Mesenteric fat pad (tissue), 1 donor: ENCODE measurements at places on chromosomes 1 and 21. TPM values are rescaled to one million over a fixed set of nuclear protein-coding genes. Genes with fewer than 3 reads are reported as not detected.

GRCh38 chr1:82893712-82894470 lies 1093.2 kb downstream of the ADGRL2 start:
- no peak for DNase-seq

DNA sequence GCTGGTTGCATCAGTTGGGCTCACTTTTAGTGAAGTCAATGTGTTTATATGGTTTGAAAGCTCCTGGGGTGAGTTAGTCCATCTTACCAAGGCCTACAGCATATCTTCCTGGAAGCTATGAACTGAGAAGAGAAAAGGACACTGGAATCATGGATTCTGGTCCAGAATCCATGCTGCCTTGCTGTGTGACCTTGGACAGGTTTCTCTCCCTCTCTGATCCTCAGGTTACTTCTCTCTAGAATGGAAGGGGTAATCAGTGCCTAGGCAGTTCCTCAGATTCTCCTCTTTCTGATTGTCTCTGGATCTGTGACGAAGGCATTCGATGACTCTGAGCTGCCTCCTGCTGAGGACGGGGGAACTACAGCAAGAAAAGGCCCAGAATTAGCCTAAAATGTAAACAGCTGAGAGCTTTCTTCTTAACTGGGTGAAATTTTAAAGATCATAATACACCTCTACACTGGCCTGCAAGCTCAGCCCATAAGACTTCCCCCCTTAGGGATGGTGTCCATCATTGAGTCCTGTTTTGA lies 425.0 kb upstream of the VAMP3 start:
- DNase-seq = no peak

- DNase-seq = no peak
Observed at GRCh38 chr1:22697980-22698379, 12.7 kb upstream of the EPHB2 start.

Gene OR10Z1
- not detected for total RNA-seq

- DNase-seq = no peak
Observed at GRCh38 chr1:201015551-201016091, 7.9 kb downstream of the KIF21B start.

DNA sequence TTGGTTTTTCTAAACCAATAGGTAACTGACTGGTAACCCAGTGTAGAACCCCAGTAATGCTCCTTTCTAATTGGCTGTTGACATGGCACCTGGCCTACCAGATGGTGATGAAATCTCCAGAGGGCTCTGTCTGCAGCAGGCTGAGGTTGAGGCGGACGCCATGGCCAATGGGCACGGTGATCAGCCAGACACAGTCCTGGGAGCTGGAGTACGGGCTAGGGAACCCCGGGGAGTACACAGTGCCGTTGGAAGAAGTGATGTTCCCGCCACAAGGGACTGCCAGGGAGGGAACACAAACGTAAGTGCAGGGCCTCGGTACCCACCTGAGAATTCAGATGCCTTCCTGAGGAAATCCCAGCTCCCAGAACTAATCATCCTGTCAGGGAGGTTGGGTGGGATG lies 129.8 kb downstream of the ZSCAN20 start:
- no peak for DNase-seq

DNA sequence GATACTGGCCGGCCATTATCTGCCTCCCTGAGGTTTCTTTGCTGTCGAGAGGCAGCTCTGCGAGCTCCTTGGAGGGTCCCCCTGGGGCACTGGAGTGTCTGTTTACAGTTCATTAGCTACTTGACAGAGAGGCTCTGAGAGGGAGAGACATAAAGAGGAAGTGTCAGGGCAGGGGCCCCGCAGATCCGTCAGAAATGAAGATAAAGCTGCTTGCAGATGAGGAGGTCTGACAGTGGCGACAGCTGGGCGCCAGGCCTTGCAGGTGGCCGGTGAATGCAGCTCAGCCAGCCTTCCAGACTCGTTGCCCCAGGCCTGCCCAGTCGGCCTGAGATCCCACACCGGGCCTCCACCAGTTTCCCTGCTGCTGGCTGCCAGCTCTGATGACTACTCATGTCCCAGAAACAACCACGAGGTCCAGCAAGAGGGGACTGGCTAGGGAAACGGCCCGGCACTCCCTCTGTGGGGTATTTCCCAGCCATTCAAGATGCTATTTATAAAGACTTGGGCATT lies 84.7 kb downstream of the DISP3 start:
- no peak for DNase-seq

GRCh38 chr1:116179419-116179818 lies 68.2 kb downstream of the MAB21L3 start:
- DNase-seq = no peak

DNA sequence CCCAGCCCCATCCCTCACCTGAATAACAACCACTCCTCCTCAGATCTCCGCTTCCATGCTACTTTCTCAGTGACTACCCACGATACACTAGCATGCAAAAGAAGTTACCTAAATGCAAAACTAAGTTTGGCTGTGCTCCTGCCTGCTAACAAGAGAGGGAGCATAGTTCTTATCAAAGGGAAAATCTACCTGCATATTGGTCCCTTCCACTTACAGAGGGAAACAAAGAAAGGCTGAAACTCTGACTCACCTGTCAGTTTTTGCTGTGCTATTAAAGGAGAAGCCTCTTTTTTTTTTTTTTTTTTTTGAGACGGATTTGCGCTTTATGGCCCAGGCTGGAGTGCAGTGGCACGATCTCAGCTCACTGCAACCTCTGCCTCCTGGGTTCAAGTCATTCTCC lies 43.8 kb upstream of the RAVER2 start:
- DNase-seq = no peak

DNA sequence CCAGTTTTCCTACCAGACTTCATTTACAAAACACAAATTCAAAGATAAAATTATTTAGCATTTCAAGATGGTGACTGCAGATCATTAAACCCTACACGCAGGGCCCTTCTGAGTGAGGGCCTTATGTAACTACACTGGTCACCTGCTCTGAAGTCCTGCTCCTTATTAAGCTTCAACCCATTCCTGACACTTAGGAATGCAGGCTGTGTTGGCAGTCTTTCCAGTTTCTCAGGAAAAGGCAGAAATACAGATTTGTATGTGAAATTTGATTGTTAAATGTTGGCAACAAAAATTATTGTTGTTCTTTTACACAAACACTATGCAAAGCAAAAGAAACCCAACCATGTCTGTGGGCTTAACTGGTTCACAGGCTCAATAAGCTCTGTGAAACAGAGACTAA lies 25.8 kb upstream of the BCAS2 start:
- no peak for DNase-seq

Gene IFI44
- 40.6 TPM for total RNA-seq

GRCh38 chr1:100924212-100924611 lies 28.3 kb downstream of the SLC30A7 start:
- no peak for DNase-seq

Gene RIPPLY3
- not detected for total RNA-seq

Gene S100A7
- total RNA-seq = not detected

Gene HAO2
- total RNA-seq = not detected
